Hepatocyte (in vitro differentiated cells): ENCODE measurements at places on chromosomes 7 and 10.

- peak; percentile 39 for DNase-seq
Observed at GRCh38 chr7:114086914-114087652, 168.3 kb upstream of the PPP1R3A start.

GRCh38 chr7:155280446-155281397, 17.0 kb upstream of the INSIG1 start:
- no peak for DNase-seq

DNA sequence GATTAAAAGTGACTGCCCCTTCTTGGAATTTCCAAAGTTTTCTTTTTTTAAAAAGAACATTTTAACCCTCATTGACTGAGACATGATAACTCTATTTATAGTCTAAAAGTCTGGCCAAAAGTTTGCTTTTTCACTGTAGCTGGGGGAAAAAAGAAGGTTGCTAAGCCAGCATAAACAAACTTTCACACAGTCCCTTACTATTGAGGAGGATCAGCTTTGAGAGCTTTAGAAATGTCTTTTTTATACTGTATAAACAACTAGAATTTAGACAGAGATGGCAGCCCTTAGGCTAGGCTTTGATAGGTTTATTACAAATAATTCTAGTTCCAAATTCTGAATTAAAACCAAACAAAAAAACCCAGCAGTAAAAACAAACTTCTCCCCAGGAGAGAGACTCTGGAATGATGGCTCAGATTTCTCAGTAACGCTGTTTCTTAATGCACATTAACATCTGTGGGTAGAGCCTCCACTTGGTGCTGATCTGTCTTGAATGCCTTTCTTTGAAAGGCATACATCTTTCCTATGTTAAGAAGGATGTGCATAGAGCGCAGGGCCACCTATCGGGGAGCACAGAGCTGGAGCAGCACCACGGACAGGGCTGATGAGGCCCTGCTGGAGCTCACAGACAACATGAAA, 100.9 kb upstream of the PDLIM1 start:
- DNase-seq, result peak; percentile 78

DNA sequence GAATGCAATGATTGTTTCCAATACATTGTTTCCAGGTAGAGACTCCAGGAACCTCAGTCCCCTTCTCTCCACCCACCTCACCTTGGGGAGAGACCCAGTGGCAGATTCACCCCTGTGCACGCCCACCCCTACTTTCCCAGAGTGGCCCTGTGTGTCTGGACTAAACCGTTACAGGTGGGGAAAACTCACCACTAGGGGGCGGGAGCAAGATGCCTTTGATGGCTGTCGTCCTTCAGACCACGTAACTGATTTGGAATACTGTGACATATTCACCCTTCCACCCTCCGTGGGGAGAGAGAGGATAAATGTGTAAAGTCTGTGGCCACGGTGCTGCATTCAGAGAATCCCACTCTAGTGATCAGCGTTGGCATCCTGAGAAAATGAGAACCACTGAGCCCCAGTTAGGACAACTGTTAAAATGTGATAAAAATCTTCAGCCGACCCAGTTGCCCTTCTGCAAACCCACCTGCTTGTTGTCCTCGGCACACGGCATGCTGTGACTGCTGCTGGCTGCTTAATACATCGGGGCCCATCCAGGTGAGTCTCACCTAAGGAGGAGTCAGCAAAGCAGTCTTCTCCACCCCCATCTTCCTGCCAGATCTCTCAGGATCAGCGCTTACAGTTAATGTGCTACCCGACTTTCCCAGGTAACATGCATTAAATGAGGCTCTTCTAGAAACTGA, 41.5 kb upstream of the NMT2 start:
- peak; percentile 90 for DNase-seq

DNA sequence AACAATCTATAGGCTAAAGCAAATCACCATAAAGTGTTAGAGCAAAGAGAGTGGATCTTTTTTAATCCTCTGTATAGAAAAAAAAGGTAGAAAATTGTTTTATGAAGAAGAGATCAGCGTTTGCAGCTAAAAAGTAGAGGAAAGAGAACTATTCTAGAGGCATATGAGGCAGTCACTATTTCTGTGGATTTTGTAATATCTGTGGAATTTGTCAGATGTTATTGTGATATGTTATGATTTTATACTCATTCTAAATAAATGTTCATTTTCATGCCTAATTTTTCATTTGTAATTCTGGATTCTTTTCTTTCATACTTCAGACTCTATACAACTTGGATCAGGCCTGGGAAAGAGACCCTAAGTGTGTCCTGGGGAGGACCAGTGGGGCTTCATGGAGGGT, 295.0 kb upstream of the LYZL1 start:
- DNase-seq, result no peak

- peak; percentile 61 for DNase-seq
Observed at GRCh38 chr7:149624006-149624405, 126.4 kb upstream of the ZNF746 start.

- no peak for DNase-seq
Observed at GRCh38 chr7:44111761-44112160, 7.6 kb downstream of the AEBP1 start.

DNA sequence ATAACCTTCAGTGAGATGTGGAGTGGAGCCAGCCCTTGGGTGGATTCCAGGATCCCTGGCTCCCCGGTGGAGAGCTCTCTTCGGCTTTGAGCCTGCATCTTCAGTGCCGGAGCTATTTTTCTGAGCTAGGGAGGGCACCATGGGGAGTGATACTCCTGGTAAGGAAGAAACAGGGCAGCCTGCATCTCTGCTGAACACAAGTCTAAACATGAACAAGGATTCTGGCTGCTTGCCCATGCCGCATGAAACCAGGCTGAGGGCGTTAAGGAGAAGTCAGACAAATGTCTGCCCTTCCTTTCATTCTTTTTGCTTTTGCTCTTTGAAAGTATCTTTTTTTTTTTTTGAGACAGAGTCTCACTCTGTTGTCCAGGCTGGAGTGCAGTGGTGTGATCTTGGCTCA, 60.4 kb downstream of the EVX1 start:
- DNase-seq, result peak; percentile 15

DNA sequence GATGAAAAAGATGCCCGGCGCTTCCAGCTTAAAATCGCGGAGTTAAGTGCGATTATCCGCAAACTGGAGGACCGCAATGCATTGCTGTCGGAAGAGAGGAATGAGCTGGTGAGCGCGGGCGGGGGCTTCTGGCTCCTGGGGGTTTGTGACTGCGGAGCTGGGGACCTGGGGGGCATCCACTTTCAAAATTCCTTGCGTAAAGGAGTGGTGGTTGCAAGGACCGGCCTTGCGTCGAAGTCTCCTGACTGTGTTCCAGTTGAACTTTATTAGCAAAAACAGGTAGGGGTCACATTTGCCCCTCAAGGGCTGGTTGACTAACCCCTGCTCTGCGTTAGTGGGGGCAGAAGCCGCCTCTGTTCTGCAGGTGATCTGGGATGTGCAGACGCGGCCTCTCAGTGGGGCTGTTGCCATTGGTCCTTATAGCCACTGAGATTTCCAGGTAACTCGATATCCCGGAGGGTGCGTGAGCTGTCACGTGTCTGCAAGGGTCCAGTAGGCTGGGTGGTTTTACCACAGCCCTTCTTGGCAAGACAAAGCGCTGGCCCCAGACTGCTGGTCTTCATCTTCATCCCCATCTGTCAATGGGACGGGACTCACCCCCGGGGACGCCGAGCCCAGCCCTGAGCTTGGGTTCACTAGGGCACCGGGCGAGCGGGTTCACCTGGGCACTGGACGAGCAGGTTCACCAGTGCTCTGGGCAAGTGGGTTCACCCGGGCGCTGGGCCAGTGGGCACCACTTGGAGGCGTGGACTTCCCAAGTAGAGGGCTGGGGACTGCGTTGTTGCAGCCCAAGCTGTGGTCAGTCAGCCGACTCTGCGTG, 51.5 kb upstream of the DPYSL4 start:
- DNase-seq, result no peak

DNA sequence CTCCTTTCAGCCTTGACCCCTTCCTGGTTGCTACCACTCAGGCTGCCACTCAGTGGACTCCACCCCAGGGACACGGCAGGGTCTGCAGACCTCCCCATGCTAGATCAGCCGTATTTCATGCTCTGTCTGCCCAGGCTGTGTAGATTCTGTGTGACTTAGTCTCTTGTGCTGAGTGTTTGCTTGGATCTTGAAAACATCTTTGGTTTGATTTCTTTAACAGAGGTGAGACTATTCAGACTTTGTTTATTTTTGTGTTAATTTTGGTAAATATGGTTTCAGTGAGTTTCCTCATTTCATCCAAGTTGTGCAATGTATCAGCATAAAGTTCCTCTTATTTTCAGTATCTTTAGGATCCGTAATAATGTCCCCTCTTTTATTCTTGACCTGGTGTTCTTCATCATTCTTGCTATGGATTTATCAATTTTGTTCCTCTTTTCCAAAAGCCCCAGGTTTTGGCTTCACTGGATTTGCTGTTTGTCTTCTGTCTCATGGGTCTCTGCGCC, 21.2 kb upstream of the PWWP2B start:
- no peak for DNase-seq

- peak; percentile 26 for DNase-seq
Observed at GRCh38 chr10:128530301-128530700, 404.1 kb upstream of the MKI67 start.

DNA sequence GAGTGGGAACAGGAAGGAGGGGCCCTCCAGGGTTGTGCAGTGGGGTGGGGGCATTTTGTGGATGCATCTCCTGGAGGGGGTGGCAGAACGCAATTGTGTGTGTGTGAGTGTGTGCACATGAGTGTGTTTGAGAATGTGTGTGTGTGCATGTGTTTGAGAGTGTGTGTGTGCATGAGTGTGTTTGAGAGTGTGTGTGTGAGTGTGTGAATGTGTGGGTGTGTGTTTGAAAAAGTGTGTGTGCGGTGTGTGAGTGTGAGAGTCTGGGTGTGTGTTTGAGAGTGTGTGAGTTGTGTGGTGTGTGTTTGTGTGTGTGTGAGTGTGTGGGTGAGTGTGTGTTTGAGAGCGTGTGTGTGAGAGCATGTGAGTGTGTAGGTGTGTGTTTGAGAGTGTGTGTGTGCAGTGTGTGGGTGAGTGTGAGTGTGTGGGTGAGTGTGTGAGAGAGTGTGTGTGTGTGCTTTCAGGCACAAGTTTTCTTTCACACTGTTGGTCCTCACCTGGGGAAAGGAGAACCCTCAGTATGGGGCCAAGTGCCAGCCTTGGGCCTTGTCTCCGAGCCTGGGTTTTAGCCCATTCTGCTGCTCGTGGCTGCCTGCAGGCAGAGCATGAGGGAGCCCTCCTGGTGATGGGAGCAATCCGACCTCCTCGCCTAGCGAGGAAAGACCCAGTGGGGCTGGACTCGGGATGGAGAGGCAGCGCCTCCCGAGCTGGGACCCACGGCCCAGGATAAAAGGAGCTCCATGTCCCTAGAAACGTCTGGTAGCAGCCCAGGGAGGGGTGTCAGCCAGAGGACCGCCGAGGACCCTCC, 35.6 kb downstream of the CDH23 start:
- DNase-seq, result no peak

- DNase-seq, result no peak
Observed at GRCh38 chr10:77188000-77188395, 449.6 kb downstream of the KCNMA1 start.

- no peak for DNase-seq
Observed at GRCh38 chr10:62733654-62734293, 70.7 kb upstream of the ADO start.

- DNase-seq, result no peak
Observed at GRCh38 chr10:104032144-104032775, 53.4 kb downstream of the COL17A1 start.

DNA sequence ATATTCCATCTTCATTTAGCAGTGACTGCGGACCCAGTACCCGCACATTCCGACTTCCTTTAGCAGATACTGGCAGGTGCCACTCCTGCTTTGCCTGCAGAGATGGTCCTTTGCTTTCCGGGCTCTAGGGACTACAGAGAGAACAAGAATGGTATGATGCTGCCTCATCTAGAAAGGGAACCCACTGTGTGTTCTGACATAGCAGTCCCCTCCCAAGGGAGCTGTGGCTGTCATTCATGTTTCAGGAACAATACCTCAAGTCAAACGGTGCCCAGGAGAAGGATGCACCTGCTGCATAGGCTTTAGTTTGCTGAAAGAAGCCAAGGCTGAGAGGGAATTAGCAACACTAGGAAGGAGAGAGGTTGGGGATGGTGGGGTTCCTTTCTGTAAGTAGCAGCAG, 15.9 kb upstream of the TMEM72 start:
- no peak for DNase-seq

DNA sequence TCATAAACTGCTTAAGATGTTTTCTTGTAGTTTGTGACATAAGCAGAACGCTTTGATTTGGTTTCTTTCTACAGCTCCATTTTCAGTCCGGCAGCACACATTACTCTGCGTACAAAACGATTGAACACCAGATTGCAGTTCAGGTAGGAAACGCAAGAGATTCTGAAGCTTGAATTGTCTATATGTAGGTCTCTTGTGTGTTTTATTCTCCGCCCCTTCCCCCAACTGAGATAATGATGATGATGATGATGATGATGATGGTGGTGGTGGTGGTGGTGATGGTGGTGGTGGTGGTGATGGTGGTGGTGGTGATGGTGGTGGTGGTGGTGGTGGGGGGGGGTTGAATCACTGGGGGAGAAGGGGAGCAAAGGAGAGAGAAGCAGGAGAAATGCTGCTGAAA, 14.4 kb downstream of the TCF7L2 start:
- no peak for DNase-seq

DNA sequence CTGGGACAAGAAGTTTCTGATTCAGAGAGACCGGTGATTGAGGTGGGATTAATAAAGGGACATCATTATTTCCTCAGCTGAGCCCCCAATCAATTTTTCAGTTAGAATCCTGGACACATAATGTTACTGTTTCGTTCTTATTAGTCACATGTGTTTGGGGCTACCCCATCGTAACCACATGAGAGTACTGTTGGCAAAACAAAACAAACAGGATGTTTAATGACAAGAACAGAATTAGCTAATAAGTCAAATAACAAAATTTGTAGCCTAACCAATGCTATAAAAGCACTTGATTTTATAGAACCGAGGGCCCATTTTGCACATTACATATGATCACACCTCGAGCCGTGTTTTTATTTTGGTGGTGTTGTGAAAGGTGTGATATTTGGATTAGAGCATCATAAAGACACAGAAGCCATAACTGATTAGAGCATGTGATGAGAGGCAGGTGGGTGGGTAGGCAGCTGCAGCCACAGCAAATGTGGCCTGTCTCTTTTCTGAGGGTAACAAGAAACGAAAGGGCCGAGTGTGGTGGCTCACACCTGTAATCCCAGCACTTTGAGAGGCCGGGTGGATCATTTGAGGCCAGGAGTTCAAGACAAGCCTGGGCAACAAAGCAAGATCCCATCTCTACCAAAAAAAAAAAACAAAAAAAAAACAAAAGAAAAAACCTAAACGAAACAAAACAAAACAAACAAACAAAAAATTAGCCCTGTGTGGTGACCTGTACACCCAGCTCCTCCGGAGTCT, 1.8 kb upstream of the VWC2 start:
- DNase-seq, result no peak

DNA sequence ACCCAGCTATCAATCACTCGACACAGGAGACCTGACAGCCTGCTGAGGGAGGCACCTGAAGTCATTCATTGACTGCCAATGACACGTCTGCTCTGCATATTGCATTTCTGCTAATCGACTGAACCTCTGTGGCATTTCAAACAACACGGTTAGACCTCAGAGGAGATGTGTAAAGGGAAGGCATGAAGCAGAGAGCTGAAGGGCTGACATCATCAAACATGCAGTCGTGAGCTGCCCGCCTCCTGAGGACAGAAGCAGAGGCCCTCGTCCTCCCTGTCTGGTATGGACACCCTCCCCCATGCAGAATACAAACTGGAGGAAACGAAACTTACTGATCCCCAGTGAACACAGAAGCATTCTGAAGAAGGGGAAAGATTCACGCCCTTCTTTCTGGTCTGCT, 462.6 kb upstream of the MGMT start:
- no peak for DNase-seq

GRCh38 chr10:132449811-132450181, 52.8 kb downstream of the PWWP2B start:
- no peak for DNase-seq

- DNase-seq, result no peak
Observed at GRCh38 chr7:45709168-45710042, 135.2 kb downstream of the ADCY1 start.
